ENCODE measurements at places on chromosomes 6 and 20. TPM values are rescaled to one million over a fixed set of nuclear protein-coding genes. Genes with fewer than 3 reads are reported as not detected.
A peak's percentile ranks its signal among the peaks of the same experiment; 100 is the strongest.

MACROD2 gene
- 1.3 TPM for polyA plus RNA-seq

GRCh38 chr6:52552278-52552643 is 24.6 kb downstream of the TRAM2 start:
- no peak for DNase-seq

GRCh38 chr20:45835825-45836224 is 2.2 kb downstream of the SNX21 start:
- peak; percentile 60 for DNase-seq

DNA sequence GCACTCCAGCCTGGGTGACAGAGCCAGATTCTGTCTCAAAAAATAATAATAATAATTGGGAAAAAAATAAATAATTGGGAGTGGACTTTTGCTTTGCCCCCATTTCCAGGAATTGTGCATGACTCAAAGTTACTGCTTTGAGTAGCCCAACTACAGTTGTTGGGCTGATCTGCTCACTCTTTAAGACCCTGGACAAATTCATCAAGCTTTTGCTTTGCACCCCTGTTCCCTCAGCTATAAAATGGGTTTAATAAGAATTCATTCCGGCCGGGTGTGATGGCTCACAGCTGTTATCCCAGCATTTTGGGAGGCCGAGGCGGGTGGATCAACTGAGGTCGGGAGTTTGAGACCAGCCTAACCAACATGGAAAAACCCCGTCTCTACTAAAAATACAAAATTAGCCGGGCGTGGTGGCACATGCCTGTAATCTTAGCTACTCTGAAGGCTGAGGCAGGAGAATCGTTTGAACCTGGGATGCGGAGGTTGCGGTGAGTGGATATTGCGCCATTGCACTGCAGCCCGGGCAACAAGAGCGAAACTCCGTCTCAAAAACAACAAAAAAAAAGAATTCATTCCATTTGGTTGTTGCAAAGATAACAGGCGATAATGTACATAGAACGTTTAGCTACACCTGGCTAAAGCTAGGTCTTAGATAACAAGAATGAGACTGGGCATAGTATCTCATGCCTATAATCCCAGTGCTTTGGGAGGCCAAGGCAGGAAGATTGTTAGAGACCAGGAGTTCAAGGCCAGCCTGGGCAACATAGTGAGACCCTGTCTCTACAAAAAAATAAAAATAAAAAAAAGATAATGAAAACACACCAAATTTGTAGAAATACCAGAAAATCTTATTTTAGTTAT is 87.9 kb upstream of the ZNF217 start:
- DNase-seq, result no peak

- no peak for DNase-seq
Measured at GRCh38 chr6:28906669-28907068, 17.1 kb downstream of the TRIM27 start.

MEA1 gene
- 121 TPM for polyA plus RNA-seq

GRCh38 chr6:14546036-14546435 is 428.5 kb downstream of the CD83 start:
- DNase-seq, result no peak

- no peak for DNase-seq
Measured at GRCh38 chr6:155958550-155958949, 502.9 kb upstream of the NOX3 start.

DNA sequence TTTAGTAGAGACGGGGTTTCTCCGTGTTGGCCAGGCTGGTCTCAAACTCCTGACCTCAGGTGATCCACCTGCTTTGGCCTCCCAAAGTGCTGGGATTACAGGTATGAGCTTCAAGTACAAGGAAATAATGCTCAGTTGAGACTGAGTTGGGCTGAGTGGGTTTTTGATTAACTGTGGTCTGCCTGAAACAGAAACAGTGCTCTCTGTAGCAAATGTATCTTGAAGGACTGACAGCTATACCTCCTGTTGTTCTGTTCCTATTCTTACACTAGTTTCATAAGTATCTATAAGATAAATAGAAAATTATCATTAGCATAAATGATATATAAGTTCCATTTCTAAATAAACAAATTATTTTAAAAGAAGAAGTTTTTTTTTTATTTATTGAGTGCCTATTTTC is 142.8 kb upstream of the PTPRK start:
- DNase-seq, result no peak

GRCh38 chr20:15379681-15380296 is 1042.4 kb upstream of the FLRT3 start:
- DNase-seq, result no peak

GRCh38 chr20:57564951-57565642 is 4.2 kb downstream of the PCK1 start:
- DNase-seq, result no peak

SUMO4 gene
- 0.23 TPM for polyA plus RNA-seq

GRCh38 chr6:169194737-169195136 is 58.9 kb downstream of the THBS2 start:
- DNase-seq, result no peak

SCGN gene
- polyA plus RNA-seq, result not detected

FAM217A gene
- not detected for polyA plus RNA-seq

GRCh38 chr20:47557218-47557617 is 55.5 kb downstream of the NCOA3 start:
- DNase-seq, result no peak

GRCh38 chr6:170283212-170284081 is 7.4 kb downstream of the DLL1 start:
- no peak for DNase-seq

GRCh38 chr6:157070403-157071107 is 252.8 kb downstream of the TMEM242 start:
- no peak for DNase-seq

DNA sequence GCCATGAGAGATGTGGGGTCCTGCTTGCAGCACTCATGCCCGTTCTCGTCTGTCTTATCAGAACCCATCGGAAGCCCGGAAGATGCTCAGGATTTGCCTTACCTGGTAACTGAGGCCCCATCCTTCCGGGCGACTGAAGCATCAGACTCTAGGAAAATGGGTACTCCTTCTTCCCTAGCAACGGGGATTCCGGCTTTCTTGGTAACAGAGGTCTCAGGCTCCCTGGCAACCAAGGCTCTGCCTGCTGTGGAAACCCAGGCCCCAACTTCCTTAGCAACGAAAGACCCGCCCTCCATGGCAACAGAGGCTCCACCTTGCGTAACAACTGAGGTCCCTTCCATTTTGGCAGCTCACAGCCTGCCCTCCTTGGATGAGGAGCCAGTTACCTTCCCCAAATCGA is 8.3 kb downstream of the PI16 start:
- no peak for DNase-seq

- DNase-seq, result no peak
Measured at GRCh38 chr6:26375270-26375669, 7.6 kb upstream of the BTN2A2 start.

GRCh38 chr6:151292974-151293687 is 53.4 kb downstream of the AKAP12 start:
- peak; percentile 55 for DNase-seq

GRCh38 chr6:121724576-121724975 is 289.1 kb downstream of the GJA1 start:
- no peak for DNase-seq

GRCh38 chr6:138654715-138655634 is 118.6 kb upstream of the CCDC28A start:
- no peak for DNase-seq

TMEM170B gene
- 0.23 TPM for polyA plus RNA-seq

- no peak for DNase-seq
Measured at GRCh38 chr20:6768228-6769140, 998 bp downstream of the BMP2 start.

TRAPPC3L gene
- polyA plus RNA-seq, result 0.17 TPM

GMPR gene
- 7.3 TPM for polyA plus RNA-seq

DNA sequence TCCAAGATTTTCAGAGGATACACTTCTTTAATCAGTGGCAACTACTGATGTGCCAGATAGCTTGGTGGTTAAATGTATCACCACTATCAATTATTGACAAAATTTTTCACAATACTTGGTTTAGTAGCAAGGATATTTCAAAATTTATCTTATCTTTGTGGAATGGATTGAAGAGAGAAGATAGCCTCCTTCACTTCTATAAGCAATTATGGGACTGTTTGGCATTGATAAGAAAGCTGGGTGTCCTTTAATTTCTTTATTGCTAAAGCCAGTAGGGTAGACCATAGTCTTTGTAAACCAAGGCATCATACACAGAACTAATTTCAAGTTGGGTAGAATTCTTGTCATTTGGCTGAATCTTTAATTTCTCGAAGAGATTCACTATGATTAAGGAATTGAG is 4.9 kb upstream of the RNF182 start:
- DNase-seq, result no peak

DNA sequence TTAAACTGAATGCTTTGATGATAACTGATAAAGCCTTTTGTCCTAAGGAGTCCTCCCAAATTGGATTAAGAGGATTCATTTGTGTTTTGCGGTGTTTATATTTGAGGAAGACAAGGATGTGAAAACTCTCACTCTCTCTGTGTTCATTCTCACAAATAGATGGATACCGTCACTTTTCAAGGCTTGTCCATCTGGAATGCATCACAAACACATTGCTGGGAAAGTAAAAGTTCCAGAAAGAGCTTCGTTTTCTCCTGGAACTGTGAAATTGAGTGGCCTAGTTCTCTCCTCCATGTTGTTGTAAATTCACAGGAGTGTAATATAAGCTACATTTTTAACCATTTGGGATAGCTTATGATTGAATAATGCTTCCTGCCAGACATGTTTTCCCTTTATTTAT is 581.6 kb upstream of the FLRT3 start:
- DNase-seq, result no peak

NNAT gene
- polyA plus RNA-seq, result not detected

GRCh38 chr6:13445005-13445743 is 42.2 kb downstream of the GFOD1 start:
- DNase-seq, result no peak

DNA sequence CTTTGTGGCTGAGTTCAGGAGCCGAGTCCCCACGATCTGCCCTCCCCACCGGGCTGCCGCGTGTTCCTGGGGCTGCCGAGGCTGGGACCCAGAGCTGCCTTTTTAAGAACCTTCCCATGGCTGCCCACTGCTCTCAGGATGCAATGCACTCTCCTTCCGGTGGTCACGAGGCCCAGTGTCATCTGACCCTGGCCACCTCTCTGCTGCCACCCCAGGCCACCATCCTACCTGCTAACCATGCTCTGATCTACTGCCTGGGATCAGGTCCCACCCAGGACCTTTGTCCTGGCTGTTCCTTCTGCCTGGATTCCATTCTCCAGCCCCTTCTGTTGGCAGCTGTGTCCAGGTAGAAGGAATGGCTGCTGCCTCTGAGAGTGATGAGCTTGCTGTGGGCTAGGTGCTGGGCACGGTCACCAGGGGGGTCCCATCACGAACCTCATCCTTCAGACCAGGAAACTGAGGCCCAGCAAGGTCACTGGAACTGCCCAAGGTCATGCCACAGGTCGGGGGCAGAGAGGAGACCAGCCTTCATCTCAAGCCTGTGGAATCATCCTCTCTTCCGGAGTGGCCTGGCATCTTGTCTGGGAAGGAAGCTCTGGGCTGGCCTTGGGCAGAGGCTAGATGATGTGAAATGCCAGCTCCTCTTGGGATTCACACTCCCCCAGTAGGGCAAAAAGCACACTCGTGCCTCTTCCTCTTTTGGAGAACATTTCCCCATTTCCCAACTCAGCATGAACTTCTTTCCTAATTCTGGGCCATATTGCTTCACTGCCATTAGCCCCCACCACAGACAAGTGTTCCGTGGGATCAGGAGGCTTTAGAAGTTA is 20.5 kb downstream of the PCK1 start:
- no peak for DNase-seq

- no peak for DNase-seq
Measured at GRCh38 chr6:34242252-34243130, 5.8 kb downstream of the HMGA1 start.

DNA sequence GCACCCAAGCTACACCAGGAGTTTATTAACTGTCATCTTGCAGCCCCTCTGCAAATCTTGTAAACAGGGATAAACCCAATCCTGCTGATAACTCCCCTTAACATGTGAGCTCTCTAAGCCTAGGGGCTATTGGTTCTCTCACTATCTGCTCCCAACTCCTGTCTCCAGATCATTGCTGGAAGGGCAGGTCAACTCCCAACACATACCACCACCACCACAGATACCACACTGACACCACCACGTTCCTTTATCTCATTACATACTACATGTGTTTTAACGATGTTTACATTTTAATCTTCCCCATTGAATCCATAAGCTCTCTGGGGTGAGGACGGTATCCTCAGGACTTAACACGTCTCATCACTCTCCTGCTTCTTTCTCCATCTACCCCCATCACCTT is 51.8 kb downstream of the SIM1 start:
- no peak for DNase-seq

DNA sequence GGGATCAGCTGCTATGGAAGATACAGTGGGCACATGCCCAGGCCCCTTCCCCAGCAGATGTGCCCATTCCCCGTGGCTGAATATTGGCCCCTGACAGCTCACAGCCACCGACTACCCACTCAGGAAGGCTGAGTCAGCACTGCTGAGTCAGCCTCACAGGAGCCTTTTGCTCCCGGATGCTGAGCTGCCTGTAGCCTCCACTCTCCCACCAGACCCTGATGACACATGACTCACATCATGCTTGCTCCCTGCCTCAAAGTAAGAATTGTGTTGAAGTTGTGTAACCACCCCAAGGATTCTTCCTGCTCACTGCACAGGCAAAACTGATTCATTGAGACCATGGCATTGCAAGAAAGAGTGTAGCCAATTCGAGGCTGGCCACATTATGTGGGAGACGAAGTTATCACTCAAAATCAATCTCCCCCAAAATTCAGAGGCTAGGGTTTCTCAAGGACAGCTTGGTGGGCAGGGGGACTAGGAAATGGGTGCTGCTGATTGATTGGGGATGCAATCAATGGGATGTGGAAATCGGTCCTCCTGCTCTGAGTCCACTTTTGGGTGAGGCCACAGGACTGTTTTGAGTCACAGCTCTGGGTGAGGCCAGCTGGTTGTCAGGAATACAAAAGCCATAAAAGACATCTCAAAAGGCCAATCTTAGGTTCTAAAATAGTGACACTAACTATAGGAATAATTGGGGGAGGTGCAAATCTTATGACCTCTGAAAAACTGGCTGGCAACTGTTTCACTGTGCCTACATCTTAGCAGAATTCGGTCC is 556.6 kb upstream of the CDH4 start:
- DNase-seq, result no peak

- no peak for DNase-seq
Measured at GRCh38 chr6:86192123-86192522, 549.4 kb upstream of the SYNCRIP start.

FOXF2 gene
- polyA plus RNA-seq, result 23.4 TPM

- DNase-seq, result no peak
Measured at GRCh38 chr6:11532097-11532496, 5.5 kb upstream of the TMEM170B start.

- no peak for DNase-seq
Measured at GRCh38 chr20:19743640-19743995, 14.4 kb upstream of the RIN2 start.

Measured in BJ (cell line).